ENCODE measurements at places on chromosomes 12 and 14.

DNA sequence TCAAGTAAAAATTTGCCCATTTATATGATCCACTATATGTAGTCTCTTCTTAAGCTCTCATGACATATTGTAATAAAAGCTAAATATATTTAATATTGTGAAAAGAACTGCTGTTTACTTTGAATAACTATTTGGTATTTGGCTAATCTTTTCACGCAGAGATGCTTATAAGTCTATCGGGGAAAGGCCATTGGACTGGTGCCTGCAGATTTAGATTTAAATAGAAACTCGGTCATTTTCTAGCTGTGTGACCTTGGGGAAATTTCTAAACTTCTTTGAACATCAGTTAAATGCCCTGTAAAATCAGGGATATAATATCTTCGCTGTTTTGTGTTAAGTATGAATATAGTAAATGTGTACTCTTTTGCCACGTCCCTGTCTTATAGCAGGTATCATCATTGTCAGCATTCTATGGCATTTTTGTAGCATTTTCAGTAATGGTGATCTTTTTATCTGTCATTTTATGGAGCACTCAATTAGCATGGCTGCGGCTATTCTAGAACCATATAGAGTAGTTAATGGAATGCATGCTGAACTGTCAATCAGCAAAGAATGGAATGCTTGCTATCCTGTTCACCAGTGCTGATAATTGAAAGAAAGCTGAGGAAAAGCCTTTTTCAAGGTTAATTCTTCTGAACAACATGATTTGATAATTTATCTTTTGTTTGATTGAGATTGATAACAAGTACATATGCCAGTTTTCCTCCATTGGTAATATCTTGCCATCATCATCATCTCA, 181.2 kb downstream of the TMTC2 start:
- DNase-seq: no peak

DNA sequence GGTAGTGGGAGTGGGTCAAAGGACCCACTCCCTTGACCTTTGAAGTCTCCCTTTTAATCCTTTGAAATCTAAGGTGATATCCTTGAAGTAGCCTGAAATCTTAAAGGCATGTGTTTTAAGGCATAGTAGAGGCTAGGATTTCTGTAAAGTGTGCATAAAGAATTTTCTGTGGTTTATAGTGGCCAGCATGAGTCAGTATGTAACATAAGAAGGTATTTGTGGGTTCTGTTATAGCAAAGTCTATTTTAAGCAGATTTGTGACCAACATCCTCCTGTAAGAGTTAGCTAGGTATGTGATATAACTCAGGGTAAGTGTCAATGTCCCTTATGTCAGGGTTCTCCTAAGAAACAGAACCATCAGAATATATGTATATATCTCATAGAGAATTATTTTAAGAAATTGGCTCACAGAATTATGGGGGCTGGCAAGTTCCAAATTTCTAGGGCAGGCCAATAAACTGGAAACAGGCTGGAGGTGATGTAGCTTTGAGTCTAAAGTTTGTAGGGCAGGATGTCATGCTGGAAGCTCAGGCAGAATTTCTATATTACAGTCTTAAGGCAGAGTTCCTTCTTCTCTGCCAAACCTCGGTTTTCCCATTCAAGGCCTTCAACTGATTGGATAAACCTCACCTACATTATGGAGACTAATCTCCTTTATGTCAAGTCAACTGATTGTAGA, 18.7 kb upstream of the EPYC start:
- DNase-seq: peak; percentile 58

- no peak for DNase-seq
These were observed 168.2 kb downstream of the EPS8 start for GRCh38 chr12:15620741-15621539.

GRCh38 chr14:87199381-87199780, 793.6 kb downstream of the GALC start:
- no peak for DNase-seq

- DNase-seq: no peak
These were observed 35.5 kb downstream of the CCDC92 start for GRCh38 chr12:123936956-123937706.

DNA sequence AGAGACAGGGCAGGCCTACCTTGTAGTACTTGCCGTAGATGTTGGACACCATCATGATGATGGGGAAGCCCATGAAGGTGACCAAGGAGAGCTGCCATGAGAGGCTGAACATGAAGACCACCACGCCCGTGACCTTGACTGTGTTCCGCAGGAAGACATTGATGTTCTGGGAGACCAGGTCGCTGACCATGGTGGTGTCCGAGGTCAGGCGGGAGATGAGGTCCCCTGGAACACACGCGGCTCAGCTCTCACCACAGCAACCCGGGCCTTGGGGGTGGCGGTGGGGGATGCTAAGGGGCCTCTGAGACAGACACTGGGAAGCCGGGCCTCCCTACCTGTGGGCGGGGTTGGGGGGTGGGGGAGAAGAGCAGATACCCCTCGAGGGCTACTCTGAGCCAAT, 17.7 kb downstream of the ABCB9 start:
- DNase-seq: no peak

- peak; percentile 47 for DNase-seq
These were observed 58.7 kb downstream of the FUT8 start for GRCh38 chr14:65471038-65471878.

- DNase-seq: no peak
These were observed 307.2 kb downstream of the CACNA1C start for GRCh38 chr12:2359725-2360629.

DNA sequence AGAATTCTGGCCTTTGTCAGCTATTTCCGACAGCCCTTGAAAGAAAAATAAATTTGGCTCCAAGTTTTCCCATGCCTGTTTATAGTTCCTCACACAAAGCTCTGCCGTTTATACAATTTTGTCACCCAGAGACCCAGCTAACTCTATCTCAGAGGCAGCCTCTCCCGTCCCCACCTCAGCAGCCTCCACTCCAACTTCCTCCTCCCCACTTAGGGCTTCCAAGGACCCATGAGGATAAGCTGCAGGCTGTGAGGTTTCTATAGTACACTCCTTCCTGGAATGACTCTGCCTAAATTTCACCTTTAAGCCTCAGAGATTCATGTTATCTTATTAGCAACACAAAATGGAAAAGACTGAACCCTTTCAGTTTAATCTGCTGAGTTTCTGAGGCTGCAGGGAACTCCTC, 71.8 kb downstream of the TTC9 start:
- DNase-seq: no peak

DNA sequence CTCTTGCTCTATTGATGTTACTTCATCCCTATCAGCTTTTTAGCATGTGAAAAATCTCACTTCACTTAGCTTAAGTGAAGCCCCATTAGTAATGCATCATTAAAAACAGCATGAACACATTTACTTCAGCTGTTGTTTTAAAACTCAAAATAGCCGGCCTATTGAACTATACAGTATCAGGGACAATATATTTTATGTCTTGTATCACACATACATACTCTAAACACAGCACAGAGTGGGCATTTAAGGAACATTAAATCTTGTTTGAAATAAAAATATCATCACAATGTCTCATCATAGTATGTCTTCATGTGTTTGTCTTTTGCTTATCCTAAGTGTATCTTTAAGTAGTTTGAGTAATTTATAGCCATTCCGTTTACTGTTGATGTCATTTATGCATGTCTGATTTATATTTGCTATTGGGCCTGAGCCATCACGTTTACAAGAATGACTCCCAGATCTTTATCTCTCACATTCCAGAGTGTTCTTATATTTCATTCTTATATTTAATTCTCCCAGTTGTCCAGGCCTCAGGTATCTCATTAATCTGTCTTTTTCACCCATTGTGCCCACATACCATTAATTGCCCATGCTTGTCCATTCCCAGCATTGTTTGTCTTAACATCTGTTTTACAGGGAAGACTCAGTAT, 57.5 kb downstream of the ARHGAP5 start:
- DNase-seq: peak; percentile 41

- DNase-seq: no peak
These were observed 463.4 kb downstream of the SLC16A7 start for GRCh38 chr12:60059180-60059579.

DNA sequence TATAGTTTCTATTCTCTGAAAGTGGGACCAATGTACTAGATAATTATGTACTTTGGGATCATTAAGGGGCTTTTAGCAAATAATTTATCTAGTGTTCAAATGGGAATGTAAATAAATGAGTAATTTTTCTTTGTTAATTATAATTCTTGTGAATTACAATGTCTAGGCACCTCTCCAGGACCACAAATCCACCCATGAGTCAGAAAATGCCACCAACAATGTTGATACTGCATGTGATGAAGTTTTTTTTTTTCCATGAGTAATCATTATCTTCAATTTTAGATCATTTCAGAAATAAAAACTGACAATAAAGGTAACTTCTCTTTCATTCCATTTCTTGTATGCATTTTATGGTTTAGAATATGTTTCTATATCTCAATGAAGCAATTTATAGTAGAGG, 470.3 kb downstream of the VRK1 start:
- DNase-seq: peak; percentile 79

- no peak for DNase-seq
These were observed 1.4 kb downstream of the WSB2 start for GRCh38 chr12:118059341-118060191.

GRCh38 chr14:102728501-102728900, 48.7 kb upstream of the TRAF3 start:
- DNase-seq: no peak

DNA sequence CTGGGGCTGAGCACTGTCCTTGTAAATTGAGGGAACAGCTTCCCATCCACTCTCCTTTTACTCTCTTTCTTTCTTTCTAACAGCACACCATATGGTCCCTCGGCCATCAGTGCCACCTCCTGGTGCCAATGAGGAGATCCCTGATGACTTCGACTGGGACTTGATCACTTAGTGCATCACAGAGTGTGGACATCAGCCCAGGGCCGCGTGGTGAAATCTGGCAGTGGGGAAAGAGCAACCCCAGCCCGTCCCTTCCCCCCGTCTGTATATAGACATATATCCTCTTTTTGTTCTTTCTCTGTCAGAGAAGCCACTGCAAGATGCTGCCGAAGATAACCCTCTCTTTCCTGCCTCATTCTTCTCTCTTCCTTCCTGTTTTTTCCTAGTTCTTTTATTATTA, 13.5 kb downstream of the C3AR1 start:
- DNase-seq: no peak

All from renal cortical epithelial cell (primary cell).